HT1080 (cell line): ENCODE measurements at places on chromosomes 3 and 15.
A peak's percentile ranks its signal among the peaks of the same experiment; 100 is the strongest.

- DNase-seq: peak; percentile 55
These were observed 172.7 kb downstream of the MEGF11 start for GRCh38 chr15:66080717-66081398.

DNA sequence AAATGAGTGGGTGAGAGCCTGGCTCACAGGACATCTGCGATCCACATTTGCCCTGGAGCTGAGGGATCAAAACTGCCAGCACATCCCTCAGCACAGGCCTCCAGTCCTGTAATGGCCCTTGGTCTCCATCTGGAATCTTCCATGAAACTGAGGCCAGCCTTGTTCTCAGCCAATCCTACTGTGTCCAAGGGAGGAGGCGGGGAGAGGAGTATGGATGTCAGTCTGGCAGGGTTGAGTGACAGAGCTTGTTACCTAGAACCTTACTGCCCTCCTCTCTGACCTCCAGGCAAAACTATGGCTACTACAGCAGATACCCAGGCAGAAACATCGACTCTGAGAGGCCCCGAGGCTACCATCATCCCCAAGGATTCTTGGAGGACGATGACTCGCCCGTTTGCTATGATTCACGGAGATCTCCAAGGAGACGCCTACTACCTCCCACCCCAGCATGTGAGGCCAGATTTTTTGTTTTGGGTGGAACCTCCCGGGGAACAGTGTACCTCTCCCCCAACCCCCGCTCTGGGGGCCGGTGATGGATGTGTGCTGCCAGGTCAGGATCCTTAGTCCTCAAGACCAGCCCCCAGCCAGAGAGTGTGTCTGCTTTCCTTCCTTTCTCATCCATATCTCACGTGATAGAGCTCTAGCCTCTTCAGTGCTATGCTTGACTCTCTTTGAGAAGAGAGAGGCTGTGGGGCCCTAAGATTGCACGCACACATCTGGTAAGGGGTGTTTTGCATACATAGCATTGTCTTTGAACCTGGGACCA is 41.3 kb downstream of the CHDH start:
- DNase-seq: peak; percentile 47

DNA sequence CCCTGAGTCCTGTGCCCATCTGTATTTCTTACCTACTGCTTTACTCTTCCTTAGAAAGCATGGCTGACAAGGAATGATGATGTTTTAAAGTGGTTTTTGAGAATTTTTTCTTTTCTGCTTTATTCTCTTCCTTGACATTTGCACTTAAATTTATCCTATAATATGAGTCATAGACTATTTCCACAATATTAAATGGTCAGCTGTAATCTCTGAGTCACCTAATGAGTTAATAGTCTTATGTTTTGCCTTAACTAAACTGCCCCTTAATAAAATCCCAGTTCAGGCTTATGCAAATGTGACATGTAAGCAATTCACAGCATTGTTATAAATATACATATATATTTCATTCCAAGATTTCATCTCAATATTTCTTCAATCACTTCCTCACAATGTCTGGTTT is 23.8 kb downstream of the MEIS2 start:
- no peak for DNase-seq

DNA sequence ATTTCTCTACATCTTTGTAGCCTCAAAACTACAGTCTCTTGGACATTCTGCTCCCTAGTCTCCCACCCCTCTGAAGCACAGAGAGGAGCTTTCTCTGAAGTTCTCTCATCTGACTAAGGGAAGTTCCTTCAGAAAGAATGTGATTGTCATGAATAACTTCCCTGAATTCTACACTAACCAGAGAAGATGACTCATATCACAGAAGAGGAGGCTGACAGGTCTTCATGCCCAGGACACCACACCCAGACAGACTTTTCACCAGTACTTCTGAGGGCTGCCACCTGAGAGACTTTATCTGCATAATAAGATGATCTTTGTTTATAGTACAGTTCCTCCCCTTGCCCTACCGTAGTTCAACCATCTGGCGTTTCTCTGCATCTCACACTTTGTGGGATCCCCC is 52.8 kb downstream of the CDIN1 start:
- peak; percentile 84 for DNase-seq

DNA sequence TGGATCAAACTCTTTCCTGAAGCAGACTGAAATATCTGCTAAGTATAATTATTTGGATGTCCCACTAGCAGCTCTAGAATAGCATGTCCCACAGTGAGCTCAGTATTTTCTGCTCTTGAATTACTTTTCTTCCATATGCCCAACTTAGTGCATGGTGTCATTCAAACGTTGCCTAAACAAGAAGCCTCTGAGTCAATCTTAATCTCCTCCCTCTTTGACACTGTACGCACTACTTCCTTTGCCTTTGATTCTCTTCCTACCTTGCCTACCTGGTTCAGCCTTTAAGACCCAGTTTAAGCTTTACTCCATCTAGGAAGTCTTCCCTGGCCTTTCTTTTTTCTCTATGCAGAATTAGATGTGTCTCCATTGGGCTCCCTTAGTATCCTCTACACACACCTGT is 54.5 kb downstream of the SEC22A start:
- peak; percentile 15 for DNase-seq

GRCh38 chr3:172707967-172708366 is 2.9 kb downstream of the NCEH1 start:
- DNase-seq: peak; percentile 30

- no peak for DNase-seq
These were observed 35.2 kb upstream of the SLC6A6 start for GRCh38 chr3:14366915-14367823.
